NCI-H226 (cell line): ENCODE measurements at places on chromosomes 5 and 9.

- DNase-seq: peak; percentile 54
Measured at GRCh38 chr5:83227611-83228010, 150.3 kb downstream of the XRCC4 start.

DNA sequence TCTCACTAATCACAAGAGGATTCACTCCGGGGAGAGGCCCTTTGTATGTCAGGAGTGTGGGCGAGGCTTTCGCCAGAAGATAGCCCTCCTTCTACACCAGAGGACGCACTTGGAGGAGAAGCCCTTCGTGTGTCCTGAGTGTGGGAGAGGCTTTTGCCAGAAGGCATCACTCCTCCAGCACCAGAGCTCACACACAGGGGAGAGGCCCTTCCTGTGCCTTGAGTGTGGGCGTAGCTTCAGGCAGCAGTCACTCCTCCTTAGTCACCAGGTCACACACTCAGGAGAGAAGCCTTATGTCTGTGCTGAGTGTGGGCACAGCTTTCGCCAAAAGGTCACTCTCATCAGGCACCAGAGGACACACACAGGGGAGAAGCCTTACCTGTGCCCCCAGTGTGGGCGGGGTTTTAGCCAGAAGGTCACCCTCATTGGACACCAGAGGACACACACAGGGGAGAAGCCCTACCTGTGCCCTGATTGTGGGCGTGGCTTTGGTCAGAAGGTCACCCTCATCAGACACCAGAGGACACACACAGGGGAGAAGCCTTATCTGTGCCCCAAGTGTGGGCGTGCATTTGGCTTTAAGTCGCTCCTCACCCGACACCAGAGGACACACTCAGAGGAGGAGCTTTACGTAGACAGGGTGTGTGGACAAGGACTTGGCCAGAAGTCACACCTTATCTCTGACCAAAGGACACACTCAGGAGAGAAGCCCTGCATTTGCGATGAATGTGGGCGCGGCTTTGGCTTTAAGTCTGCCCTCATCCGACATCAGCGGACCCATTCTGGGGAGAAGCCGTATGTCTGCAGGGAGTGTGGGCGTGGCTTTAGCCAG, 27.8 kb downstream of the NUTM2F start:
- DNase-seq: no peak

- no peak for DNase-seq
Measured at GRCh38 chr5:124745928-124746915, at the start of gene ZNF608. Gene ZNF608, minus strand, starts transcription at chr5:124746639. Its CDS starts 1,650 bp downstream, at chr5:124744989.

DNA sequence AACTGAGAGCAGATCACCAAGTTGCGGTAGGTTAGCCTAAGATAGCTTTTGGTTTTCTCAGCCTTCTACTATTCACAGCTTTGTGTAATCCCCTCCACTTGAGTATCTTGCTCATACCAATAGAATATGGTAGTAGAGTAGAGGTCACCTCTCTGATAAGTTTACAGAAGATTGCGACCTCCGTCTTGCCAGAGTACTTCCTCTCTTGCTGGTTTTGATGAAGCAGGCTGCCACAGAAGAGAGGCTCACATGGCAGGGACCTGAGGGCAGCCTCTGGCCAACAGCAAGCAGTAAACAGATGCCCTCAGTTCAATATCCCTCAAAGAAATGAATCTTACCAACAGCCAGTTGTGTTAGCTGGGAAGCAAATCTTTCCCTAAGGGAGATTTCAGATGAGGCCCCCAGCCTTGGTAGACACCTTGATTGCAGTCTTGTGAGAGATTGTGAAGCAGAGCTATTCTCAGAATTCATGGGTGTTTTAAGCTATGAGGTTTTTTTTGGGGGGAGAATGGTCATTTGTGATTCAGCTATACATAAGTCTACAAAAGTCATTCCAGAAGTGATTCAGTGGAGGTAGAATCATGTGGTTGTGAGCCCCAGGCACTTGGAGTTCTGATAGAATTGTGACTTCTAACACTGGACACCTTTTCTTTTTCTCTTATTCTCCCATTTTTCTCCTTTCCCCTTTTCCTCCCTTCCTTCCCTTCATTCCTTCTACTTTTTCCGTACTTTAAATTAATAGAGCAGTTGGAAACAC, 22.7 kb upstream of the CDKN2B start:
- no peak for DNase-seq

GRCh38 chr9:92165484-92165883, 50.3 kb upstream of the SPTLC1 start:
- DNase-seq: no peak

DNA sequence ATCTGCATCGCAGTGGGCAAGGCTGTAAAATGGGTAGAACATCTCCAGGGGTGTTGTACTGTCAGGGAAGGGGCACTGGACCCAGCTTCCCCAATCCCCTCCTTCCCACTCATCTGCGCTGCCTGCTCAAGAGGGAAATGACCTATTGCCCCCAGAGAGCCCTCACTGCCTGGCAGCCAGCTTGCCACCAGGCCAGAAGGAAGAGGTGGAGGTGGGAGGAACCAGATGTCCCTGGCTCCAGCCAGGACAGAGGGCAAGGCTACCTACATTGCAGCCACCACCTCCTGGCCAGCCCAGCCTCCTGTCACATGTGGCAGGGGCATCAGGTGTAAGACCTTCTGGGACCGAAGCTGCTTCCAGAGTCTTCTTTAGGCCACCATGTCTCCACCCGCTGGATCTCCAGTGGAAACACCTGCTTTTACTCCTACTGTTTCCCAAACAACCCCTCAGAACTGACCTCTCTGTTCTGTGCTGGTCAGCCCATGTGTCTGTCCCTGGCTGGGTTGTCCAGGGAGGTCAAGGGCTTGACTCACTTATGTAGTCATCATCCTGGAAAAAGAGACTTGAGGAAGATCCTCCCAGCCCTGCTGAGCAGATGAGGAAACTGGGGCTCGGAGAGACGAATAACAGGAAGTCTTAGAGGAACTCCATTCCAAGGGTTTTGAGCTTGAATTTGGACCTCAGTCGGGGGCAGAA, 42.3 kb downstream of the JADE2 start:
- peak; percentile 66 for DNase-seq

DNA sequence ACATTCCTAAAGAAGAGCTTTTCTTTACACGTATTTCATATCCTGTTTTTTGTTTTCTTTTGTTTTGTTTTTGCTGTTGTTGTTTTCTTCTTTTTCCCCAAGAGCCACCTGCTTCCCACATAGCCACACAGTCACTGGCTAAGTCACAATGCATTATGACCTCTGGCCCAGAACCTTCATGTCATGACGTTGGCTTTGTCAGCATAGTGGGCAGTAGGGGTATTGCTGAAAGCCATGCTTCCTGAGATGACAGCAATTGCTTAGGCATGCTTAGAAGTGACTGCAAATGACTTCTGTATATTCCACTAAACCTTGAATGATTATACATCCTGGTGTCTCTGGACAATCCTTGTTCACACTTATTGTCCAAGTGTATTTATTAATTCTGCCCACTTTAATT, 375.8 kb downstream of the TAF11L14 start:
- DNase-seq: no peak

- no peak for DNase-seq
Measured at GRCh38 chr9:77040340-77040739, 20.9 kb downstream of the FOXB2 start.

GRCh38 chr5:56607074-56607473, 208.3 kb upstream of the MAP3K1 start:
- no peak for DNase-seq

GRCh38 chr5:32928761-32929160, 217.6 kb downstream of the NPR3 start:
- DNase-seq: peak; percentile 9

DNA sequence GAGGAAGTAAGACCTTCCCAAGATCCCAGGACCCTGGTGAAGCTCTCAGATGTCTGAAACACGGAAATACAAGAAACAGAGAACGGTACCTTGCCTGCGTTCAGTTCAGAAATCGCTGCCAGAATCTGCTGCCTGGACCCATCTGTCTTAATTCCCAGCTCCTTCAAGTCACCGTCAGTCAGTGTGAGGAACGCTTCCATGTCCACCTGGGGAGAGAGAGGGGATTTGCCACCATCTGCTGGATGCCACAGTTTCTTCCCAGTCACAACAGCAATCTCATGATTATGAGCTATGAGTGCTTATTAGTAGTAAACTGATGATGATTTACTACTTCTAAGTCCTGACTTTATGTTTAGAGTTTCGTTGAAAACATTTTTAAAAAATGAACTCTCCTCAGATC, 36.7 kb upstream of the GABBR2 start:
- DNase-seq: no peak
